CD4-positive, alpha-beta T cell treated with Interleukin-6 at 100 ng/mL for 8 hours (primary cell): ENCODE measurements at places on chromosomes 4 and X.

- no peak for DNase-seq
Observed at GRCh38 chr4:86452422-86452891, 92.6 kb upstream of the MAPK10 start.

GRCh38 chr4:32219306-32220075, 1499.3 kb downstream of the PCDH7 start:
- no peak for DNase-seq

DNA sequence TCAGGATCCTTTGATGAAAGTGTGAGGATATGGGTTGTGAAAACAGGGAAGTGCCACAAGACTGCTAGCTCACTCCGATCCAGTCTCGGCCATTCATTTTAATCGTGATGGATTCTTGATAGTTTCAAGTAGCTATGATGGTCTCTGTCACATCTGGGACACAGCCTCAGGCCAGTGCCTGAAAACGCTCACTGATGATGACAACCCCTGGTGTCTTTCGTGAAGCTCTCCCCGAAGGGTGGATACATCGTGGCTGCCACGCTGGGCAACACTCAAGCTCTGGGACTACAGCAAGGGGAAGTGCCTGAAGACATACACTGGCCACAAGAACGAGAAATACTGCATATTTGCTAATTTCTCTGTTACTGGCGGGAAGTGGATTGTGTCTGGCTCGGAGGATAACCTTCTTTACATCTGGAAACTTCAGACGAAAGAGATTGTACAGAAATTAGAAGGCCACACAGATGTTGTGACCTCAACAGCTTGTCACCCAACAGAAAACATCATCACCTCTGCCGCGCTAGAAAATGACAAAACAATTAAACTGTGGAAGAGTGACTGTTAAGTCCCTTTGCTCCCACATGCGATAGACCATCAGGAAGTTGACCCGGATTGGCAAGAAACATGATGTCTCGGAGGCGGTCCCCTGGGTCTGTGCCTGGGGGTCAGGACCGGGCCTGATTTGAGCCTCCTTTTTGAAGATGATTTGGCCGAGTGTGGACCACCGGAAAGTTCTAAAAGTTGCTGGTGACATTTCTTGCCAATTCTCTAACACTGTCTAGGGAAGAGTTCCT, 22.2 kb downstream of the LIAS start:
- no peak for DNase-seq

- DNase-seq = no peak
Observed at GRCh38 chrX:55659931-55660330, 36.7 kb downstream of the FOXR2 start.

DNA sequence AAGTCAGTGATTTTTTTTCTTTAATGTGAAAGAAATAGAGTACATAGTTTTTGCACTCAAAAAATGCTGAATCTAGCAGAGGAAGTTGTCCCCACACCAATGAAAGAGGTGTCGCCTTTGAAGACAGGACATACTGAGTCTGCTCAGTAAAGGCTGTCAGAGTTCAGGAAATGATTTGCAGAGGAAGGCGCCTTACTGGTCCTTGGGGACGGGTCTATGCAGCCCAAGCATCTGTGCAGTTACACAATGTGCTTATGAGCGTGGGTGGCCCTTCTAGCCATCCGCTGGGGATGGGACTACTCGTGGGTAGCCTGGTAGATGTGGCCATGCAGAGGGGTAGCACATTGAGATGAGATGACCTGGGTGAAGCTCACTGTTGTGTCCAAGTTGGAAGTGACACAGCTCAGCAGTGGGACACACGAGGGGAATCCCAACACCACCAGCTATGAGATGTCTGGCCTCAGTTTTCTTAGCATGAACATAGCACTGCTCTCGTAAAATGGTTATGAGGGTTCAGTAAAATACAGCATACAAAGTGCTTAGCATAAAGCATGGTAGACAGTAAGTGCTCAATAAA, 116.5 kb upstream of the RBPJ start:
- DNase-seq = peak; percentile 59

DNA sequence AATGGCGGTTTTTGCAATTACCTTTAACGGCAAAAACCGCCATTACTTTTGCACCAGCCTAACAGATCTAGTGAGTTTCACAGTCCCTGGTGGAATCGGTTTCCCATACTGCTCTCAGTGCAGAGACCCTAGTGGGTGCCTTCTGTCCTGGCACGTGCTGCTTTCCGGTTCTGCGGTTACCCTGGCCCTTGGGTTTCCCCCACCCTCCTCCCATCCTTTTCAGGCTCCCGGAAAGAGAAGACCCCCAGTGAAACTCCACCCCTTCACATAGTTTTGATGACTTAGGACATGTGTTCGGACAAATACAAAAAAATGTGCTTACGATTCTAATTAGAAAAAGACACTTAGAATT, 36.9 kb downstream of the NLGN3 start:
- peak; percentile 36 for DNase-seq

DNA sequence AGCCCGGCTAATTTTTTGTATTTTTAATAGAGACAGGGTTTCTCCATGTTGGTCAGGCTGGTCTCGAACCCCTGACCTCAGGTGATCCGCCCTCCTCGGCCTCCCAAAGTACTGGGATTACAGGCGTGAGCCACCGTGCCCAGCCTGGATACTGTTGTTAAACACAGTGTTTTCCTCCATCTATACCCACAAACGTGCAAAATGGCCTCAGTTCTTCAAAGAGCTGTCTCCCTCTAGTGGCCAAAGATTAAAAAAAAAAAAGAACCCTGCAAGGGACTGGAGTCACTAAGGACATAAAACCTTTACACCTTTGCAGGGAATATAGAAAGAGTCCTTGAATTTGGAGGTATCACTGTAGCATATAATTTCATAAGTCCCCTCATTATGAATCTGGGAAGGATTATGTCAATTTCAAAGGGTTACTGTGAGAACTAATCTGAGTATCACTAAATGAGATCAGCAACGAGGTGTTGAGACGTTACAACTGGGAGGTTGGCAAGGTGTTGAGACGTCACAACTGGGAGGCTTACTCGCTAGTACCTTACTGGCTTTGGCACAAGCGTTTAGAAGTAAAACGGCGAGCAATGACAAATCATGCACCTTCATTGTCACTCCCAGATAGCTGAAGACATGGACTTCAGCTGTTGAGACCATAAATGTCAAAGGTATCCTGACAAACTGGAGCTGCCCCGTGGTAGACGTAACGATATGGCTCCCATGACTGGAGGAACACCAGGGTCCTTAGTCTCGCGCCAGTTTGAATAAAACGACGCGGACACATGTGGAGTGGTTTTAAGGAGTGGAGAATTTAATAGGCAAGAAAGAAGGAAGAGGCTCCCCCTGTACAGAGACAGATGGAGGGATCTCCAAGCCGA, 33.4 kb upstream of the ENPP6 start:
- DNase-seq = peak; percentile 56

GRCh38 chr4:6937754-6938153, 28.1 kb downstream of the TBC1D14 start:
- DNase-seq = no peak

DNA sequence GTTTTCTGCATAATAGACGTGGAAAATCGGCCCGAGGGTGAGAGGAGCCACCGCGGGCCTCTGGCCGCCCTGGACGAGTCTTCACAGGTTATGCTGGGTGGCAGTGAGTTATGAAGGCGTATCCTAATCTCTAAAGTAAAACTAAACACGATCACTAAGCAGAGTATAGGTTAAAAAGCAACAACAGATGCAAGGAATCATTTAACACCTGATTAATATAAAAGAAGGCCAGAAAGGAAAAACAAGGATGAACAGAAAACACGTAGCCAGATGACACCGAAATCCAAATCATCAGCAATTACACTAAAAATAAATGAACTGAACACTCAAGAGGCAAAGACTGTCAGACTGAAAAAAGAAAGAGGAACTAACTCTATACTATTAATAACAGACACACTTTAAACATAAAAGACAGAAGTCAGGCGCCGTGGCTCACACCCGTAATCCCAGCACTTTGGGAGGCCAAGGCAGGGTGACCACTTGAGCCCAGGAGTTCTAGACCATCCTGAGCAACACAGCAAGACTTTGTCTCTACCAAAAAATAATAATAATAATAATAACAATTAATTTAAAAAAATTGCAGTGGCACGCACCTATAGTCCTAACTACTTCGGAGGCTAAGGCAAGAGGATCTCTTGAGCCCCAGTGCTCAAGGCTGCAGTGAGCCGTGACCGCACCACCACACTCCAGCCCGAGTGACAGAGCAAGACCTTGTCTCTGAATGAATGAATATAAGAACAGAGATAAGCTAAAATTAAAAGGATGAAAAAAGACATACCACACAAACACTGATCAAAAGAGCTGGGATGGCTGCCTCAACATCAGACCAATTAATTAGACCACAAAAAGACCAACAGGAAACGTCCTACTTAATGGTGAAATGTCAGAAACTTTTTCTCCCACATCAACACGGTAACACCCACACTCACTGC, 30.0 kb downstream of the CTBP1 start:
- no peak for DNase-seq

- DNase-seq = no peak
Observed at GRCh38 chr4:132498215-132498614, 650.9 kb upstream of the PCDH10 start.

DNA sequence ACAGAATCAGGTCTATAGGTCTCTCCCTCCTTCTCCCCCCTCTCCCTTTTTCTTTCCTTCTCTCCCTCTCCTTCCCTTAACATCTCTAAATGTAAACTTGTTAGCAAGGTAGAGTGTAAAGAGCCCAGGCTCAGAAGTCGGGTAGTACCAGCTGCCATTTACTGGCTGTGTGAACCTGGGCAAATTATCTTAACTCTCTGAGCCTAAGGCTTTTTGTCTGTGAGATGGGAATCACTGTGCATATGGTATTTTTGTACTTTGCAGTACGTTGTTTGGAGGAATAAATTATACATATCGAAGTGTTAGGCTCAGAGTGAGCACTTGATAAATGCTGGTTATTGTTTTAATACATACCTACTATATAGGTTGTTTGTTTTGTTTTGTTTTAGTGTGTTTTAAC, 154.0 kb downstream of the RBMX2 start:
- no peak for DNase-seq

DNA sequence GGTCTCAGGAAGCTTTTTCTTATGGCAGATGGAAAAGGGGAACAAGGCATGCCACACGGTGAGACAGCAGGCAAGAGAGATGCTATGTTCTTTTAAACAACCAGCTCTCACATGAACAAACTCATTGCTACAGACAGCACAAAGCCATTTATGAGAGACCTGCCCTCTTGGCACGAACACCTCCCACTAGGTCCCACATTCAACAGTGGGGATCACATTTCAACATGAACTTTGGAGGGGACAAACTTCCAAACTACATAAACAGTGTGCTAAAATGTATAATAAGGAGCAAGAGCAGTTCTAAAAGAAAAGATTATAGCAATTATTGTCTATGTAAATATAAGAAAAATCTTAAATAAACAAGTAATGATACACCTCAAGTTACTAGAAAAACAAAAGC, 391.8 kb upstream of the CPXCR1 start:
- DNase-seq = no peak

DNA sequence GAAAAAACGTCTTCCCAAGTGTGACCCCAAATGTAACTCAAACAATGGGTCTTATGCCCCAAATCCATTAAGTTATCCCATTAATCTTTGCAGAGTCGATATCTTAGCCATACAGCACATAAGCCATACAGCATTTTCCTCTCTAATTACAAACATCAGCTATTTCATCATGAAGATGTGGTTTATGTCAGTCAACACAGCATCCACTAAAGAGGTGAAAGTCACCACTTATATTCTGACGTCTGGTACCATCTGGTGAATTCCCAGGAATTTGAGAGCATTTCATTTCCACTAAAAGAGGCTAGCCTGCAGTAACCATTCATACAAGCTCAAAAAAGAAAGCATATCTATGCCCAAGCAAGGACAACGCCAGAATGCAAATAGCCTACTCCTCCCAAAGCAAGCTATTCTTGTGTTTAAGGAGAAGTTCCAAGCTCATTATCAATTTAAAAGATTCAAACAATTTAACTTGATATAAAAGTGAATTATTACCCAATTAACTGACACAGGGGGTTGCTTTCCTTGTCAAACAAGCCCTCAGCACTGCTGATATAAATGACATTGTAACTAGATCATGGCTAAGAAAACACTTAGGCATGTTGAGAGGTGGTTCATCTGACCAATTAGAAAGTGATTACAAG, 203.3 kb downstream of the ANTXR2 start:
- no peak for DNase-seq

GRCh38 chrX:12891171-12891570, 15.2 kb upstream of the TLR8 start:
- DNase-seq = no peak

GRCh38 chrX:11421805-11422524, 128.8 kb downstream of the AMELX start:
- no peak for DNase-seq

- no peak for DNase-seq
Observed at GRCh38 chrX:26590849-26591248, 374.9 kb downstream of the MAGEB5 start.

DNA sequence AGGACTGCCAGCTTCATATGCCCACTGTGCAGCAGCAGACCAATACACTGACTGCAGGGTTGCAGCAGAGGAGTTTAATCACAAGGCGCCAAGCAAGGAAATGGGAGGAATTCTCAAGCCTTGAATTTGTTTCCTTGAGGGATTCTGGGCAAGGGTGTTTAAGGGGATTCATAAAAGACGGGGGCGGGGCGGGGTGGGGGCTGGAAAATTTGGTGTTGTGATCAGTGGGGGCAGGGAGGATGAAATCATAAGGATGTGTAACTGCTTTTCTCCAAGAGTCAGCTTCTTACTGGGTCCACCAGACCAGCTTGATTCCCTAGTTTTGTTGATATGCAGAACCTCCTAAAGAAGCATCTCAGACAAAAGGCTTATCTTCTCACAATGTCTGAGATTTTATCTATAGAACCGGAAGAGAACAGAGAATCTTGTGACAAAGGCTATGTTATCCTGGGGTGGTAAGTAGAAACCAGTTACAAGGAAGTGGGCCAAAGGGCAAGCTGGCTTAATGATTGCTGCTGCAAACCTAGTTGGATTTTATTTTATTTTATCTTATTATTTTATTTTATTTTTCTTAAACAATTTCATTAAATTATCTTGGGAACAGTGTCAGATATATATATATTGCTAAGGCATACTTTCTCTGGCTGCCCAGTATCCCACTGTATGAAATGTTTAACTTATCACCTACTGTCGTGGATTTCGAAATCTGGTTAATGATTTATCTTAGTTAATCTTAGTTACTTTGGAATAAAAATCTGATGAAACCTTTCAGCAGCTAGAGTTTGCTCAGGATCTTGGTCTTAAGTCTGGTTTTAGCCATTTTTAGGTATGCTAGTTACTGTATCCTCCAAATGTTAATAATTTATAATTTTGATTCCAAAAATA, 276.4 kb downstream of the RPA4 start:
- DNase-seq = no peak

DNA sequence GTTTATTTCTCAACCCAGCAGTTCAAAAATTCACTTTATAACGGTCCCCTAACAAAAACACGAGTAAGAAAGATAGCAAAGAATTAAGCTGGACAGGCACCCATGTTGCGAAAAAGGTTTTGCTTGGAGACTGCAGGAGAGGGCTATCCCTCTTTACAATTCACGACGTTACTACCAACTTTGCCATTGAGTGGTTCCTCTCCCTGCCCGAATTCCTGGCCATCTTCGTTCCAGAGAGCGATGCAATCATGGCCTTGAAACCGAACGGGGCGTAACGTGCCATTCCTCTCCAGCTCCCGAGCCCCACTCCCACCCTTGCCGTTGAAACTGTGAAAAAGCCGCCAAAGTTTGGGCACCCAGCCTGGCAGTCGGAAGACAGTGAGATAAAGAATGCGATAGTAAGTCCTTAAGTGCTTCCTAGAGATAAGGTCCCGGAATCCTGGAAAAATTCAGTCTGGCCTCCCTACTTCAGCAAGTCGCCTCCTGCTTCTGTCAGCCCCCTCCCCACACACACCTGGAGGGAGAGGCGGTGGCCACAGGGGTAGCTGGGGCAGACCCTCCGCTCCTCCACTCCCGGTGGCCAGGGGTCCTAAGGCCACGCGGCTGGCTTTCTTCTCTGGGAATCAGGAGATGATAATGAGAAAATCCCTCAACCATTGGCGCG, 65.2 kb downstream of the FBXO8 start:
- DNase-seq = no peak
